ENCODE measurements at places on chromosomes 5 and 9.

GRCh38 chr9:128007566-128008138 lies 26.9 kb upstream of the EEIG1 start:
- H3K36me3 ChIP-seq, result no peaks in the 10 kb centered on the region
- no peak overlapping the region for H3K4me3 ChIP-seq
- DNase-seq, result peak; percentile 35
- H3K27me3 ChIP-seq, result no peaks in the 10 kb centered on the region
- no peaks in the 10 kb centered on the region for H3K4me1 ChIP-seq

- DNase-seq, result no peak
- H3K36me3 ChIP-seq, result no peaks in the 10 kb centered on the region
- no peak overlapping the region for H3K4me3 ChIP-seq
- peak overlapping the region; percentile 7 for H3K27ac ChIP-seq
- peaks cover 32% of the 10 kb centered on the region for H3K4me1 ChIP-seq
Measured at GRCh38 chr5:55454282-55454681, 80.5 kb downstream of the PLPP1 start.

DNA sequence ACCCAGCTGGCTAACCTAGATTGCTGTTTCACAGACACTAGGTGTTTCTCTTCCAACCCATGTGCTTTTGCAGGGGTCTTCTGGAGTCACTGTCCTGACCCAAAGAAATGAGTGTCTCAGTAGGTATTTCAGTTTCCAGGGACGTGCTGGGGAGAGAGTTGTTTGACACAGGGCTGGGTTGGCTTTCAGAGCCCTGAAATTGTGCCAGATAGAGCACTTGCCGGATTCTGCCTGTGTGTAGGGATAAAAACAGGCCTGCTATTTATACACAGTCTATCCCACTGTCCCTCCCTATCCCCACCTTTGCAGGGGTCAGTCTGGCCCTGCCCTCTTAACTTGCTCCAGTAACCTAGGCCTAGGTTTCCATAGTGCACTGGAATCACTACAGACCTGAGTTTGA lies 957 bp upstream of the HBEGF start:
- DNase-seq, result peak; percentile 49
- peaks cover 50% of the 10 kb centered on the region for H3K4me1 ChIP-seq
- H3K27ac ChIP-seq, result peak overlapping the region; percentile 91
- peak overlapping the region; percentile 77 for H3K4me3 ChIP-seq
- no peaks in the 10 kb centered on the region for H3K27me3 ChIP-seq

DNA sequence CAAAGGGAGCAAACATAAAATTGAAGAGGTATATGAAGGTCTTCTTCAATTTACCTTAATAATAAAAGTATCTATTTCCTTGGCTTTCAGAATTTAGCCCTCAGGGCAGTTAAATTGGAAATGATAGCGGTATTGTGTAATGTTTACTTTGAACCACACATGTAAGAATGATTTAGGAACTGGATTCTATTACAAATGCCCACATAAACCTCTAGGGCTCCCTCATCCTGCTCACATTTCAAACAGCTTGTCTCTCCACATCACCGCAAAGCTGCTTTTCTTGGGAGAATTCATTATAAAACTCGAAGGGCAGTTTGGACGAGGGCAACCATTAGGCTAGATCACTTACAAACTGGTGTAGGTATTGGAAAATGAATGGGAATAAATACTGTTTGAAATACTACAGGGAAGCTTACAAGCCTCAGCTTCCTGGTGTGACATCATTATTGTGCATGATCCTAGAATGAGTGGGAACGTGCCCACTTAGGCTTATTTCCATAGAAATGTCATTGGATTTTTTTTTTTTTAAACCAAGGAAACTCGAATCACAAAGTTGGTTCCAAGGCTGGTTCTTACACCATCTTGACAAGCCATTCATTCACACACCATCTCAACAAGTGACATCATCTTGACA lies 47.3 kb downstream of the MTRR start:
- H3K36me3 ChIP-seq, result no peaks in the 10 kb centered on the region
- DNase-seq, result no peak
- no peak overlapping the region for H3K27ac ChIP-seq
- no peaks in the 10 kb centered on the region for H3K4me1 ChIP-seq
- H3K27me3 ChIP-seq, result no peaks in the 10 kb centered on the region
- no peak overlapping the region for H3K4me3 ChIP-seq

GRCh38 chr9:12906646-12907045 lies 131.8 kb downstream of the LURAP1L start:
- H3K27ac ChIP-seq, result no peak overlapping the region
- no peaks in the 10 kb centered on the region for H3K27me3 ChIP-seq
- DNase-seq, result no peak
- no peak overlapping the region for H3K4me3 ChIP-seq
- no peaks in the 10 kb centered on the region for H3K36me3 ChIP-seq
- H3K4me1 ChIP-seq, result no peaks in the 10 kb centered on the region

DNA sequence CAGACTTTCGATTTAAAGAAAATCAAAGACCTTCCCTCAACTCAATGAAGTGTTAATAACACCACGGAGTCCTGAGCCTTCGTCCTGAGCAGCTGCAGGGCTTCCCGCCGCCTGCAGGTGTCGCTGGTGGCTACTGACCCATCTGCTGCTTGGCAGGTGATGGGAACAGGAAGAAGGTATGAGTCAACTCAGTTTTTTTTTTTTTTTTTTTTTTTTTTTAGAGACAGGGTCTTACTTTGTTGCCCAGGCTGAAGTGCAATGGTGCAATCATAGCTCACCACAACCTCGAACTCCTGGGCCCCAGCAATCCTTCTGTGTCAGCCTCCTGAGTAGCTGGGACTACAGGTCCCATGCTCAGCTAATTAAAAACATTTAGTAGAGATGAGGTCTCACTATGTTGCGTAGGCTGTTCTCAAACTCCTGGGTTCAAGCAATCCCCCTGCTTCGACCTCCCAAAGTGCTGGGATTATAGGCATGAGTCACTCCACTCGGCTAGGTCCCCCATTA lies 185.7 kb upstream of the IL12B start:
- H3K4me1 ChIP-seq, result no peaks in the 10 kb centered on the region
- H3K27me3 ChIP-seq, result no peaks in the 10 kb centered on the region
- DNase-seq, result no peak
- H3K27ac ChIP-seq, result no peak overlapping the region

GRCh38 chr9:124122321-124122720 lies 110.8 kb downstream of the LHX2 start:
- H3K27me3 ChIP-seq, result no peaks in the 10 kb centered on the region
- no peak overlapping the region for H3K27ac ChIP-seq
- no peaks in the 10 kb centered on the region for H3K4me1 ChIP-seq

- no peaks in the 10 kb centered on the region for H3K36me3 ChIP-seq
- no peaks in the 10 kb centered on the region for H3K4me1 ChIP-seq
- H3K27ac ChIP-seq, result no peak overlapping the region
- no peak overlapping the region for H3K4me3 ChIP-seq
Measured at GRCh38 chr5:109907731-109908130, 218.0 kb downstream of the MAN2A1 start.

GRCh38 chr9:108443019-108443633 lies 412.7 kb downstream of the ACTL7B start:
- DNase-seq, result no peak
- H3K27ac ChIP-seq, result no peak overlapping the region
- no peaks in the 10 kb centered on the region for H3K36me3 ChIP-seq

Measured in gastrocnemius medialis (tissue), 4 donors.